ENCODE measurements at places on chromosomes 3 and 15.

DNA sequence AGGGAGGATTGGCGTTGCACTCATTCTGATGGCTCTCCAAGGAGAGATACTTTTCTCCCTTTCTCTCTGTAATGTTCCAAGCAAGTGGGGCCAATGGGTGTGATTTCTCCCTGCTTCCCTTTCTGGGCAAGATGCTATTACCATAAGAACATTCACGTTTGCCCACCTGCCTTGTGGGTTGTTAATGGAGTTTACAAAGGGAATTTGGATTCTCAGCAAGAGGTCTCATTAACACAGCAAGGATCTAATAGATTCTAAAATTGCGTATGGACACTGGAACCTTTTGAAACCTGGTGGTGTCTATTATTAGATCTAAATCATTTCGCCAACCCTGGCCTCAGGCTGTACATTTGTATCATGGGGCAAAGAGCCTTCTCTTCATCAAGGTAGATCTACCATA, 74.1 kb downstream of the SLCO3A1 start:
- no peak for DNase-seq

DNA sequence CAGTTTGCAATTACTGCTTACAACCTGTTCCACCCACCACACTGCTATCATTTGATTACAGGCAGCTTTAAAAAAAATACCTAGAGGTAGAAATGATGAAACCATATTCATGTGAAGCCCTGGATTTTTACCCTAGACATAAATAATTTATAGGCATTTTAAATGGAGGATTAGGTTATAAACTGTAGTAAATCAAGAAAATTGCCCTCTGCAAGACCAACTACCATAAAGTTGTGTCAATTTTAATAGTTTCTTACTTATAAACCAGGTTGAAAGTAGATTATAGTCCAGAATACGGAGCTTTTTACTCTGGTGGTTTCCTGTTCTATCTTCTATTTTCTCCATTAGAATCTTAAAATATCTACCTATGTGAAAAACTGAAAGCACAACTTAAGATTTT, 13.9 kb downstream of the TNIK start:
- DNase-seq = no peak

DNA sequence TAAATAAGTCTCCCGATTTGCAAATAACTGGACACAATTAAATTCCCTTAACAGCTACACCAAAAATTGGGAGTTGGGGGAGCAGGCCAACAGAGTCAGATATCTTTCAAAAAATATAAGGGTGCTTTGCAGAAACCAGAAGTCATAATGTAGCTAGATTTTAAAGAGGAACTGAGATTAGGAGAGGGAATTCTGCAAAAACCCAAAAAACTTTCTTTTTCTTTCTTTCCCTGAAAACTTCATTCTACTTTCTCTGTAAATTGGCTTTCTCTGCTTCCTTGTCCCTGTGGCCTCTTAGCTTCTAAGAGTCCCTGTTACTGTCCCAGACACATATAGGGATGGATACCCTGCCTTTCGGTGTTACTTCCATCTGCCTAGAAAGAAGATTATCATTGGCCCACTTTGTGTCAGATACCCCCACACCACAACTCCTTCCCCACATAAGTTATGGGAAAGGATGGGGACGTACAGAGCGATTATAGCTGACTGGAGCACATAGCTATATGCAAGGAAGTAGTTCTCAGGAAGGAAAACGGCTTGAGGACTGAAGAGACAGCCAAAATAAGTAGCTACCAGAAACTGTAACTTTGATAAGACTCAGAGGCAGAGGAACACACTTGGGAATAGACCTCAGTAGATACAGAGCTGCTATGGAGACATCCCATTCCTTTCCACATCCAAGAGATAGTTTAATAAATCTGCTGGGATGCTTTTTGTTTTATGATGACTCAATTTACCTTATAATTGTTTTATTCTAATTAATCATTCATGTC, 129.1 kb upstream of the TGFBR2 start:
- no peak for DNase-seq

DNA sequence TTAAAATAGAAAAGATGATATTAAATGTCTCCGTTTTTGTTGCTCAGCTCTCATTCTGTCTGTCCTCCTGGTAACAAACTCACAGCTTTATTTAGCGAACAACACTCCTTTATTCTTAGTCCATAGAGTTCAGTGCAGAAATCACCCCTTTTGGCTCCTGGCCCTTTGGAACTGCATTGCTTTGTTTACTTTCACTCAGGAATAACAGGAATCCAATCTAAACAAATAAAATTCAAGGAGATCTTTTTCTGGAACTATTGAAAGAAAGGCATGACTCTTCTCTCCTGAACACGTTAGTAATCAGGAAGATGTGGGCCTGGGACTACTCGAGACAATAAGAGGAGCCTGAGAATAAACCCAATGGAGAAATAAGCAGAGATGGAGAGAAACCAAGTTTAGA, 409.2 kb downstream of the DIPK2A start:
- no peak for DNase-seq

- DNase-seq = no peak
Observed at GRCh38 chr3:23979569-23979968, 34.5 kb downstream of the NR1D2 start.
